HuH-7.5 (cell line): ENCODE measurements at places on chromosomes 3 and 15.
A peak's percentile ranks its signal among the peaks of the same experiment; 100 is the strongest.

DNA sequence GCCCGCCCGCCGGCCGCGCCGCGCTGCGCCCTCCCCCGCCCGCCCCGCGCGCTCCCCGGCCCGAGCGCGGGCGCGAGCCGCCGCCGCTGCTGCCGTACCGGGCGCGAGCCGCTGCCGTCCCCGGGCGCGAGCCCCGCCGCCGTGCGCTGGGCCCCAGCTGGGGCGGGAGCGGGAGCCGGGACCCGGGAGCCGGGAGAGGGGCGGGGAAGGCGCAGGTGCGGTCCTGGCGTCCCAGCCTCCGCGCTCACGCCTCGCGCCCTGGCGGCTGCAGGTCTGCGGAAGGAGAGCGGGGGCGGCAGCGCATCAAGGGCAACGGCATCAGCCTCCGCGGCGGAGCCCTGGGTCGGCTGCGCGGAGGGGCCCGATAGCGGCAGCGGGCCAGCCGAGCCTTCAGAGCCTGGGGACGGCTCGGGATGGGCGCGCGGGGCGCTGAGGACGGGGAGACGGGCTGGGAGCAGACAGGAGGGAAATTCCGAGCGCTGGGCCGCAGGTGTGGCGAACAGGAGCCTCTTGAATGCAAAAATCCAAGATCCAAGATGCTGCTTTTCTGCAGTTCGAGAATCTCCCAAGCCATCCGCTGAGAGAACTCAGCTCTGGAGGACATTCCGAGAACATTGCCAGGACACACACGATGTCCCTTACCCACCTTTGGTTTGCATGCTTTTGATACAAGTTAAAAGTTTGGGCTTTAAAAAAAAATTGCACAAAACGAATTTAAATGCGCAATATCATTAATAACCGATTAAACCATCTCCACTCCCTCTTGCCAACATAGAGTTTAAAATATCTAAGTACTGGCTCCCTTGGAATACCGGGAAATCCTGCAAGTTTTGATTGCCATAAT, 251.1 kb downstream of the TJP1 start:
- DNase-seq, result peak; percentile 40

DNA sequence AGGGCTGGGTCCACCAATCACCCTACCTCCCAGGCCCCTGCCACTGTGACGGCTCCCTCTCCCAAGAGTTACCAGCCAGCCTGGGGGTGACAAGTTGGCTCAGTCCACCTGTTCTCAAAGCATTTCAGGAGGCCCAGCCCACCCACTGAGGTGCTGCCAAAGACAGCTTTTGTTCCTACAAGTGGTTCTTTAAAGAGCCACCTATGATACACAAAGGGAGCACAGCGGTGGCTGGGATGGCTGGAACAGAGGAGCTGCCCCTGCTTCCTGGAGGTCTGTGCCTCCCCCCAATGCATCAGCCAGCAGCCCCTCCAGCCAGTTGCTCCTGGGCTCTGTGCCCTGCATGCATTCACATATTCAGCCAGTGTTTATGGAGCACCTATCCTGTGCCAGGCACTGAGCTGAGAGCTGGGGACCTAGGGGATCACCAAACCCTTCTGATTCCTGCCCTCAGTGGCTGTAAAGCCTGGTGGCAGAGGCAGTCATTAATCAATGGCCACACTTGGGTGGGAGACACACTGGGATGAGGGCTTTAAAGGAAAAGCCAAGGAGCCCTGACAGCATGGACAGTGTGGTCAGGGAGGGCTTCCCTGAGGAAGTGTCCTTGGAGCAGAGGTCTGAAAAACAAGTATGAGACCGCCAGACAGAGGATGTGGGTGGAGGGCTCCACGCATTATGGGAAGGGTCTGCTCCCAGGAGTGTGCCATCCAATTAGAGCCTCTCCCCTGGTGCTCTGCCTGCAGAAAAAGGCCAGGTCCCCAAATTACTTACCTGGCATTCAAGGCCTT, 107.1 kb upstream of the LINGO1 start:
- no peak for DNase-seq

DNA sequence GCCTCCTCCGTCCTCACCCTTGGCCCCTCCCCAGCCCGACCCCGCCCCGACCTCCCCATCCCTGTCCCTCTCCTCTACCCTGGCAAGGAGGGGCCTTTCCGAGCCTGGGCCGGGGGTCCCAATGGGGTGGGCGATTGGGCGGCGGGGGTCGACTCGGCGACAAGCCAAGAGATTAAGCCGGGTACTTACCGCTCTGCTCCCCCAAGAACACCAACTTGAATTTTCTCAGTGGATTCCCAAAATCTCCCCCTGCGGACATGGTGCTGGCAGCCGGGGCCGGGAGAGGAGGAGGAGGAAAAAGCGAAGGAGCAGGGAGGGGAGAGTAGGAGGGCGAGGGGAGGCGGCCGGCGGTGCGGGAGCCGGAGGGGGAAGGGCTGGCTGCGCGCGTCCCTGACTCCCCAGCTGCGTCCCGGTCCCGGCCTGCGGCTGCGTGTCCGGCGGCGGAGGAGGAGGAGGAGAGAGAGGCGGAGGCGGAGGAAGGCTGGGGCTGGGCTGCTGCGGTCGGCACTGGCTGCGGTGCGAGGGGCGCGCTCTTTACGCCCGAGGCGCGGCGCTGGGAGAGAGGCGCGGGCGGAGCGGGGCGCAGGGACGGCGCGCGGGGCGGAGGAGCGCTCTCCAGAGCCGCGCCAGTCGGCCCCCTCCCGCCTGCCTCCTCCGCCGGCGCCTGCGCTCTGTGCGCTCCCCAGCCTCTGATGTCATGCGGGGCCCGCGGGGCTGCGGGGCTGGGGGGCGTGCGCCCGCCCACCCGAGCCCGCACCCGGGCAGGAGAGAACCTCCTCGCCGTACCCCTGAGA, at the start of gene RAB6B:
Gene RAB6B, minus strand, starts transcription at position 675 of the 794 bp plus-strand sequence. Its CDS starts 416 bp downstream, at position 259.
- DNase-seq, result peak; percentile 66

DNA sequence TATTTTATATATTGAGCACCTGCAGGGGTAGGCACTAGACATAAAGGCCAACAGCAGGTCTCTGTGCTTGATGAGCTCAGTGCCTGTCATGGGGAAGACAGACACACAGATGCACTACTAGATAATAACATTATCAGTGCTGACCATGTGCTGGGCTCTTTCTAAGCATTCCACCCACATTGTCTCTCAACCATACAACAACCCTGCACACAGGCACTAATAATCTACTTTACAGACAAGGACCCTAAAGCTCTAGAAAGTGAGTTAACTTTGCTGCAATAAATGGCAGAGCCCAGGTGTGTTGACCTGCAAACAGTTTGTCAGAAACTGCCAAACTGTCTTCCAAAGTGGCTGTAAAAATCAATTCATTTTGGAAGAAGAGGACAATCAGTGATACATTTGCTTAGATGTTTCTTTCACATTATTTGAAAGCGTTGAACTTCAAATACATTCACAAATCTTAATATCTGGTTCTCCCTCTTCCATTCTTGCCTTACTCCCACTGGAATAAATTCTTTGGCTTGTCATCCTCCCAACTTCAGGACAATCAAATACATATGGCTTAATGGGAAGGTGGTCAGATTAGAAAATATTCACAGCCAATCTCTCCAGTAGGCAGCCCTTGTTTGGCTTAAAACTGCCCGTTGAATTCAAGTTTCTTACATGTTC, 11.0 kb upstream of the PP2D1 start:
- no peak for DNase-seq

DNA sequence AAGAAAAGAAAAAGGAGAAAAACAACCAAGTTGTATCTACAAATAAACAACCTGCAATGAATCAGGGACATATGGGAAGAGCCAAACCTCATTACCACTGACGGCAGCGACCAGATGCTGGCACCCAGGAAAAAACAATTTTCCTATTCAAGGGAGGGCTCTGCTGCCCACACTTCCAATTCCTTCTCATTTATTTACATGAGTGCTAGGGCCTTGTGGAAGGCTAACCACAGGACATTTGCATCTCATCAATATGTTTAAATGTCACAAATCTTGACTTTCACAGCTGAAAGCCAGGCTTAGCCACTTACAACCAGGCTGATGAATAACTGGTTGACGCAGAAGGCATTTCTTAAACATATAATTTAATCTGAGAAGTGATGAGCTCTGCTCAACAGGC, 36.0 kb downstream of the RFTN1 start:
- no peak for DNase-seq

GRCh38 chr3:150751781-150752263, 11.1 kb downstream of the SIAH2 start:
- no peak for DNase-seq

GRCh38 chr3:179450261-179450701, 989 bp downstream of the GNB4 start:
- no peak for DNase-seq

DNA sequence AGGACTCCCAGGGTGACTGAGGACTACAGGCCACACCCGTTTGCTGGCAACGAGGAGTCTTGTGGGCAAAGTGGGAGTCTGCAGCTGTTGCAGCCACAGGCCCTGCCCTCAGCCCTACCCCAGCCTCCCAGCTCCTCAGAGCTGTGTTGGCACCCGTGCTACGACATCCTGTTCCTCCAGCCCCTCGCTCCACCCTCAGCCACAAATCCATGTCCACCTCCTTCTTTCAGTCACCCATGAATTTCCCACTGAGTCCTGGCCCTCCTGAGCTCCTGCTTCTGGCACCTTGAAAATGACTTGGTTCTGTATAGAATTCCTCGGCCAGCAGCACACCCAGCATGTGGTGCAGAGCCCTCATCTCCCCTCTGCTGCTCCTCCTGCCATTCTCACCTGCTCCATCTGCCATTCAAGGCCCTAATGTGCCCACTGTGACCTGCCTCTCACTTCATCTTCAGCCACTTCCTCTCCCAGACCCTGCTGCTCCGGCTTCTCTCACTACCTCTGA, 20.9 kb upstream of the VILL start:
- no peak for DNase-seq
